ENCODE measurements at places on chromosomes 2 and 18. TPM values are rescaled to one million over a fixed set of nuclear protein-coding genes. Genes with fewer than 3 reads are reported as not detected.

The ARHGAP28 gene
- total RNA-seq = 42.6 TPM

The PPP1CB gene
- total RNA-seq = 161 TPM

The TP53I3 gene
- 16.9 TPM for total RNA-seq

The C18orf32 gene
- 66.1 TPM for total RNA-seq

The LBX2 gene
- total RNA-seq = not detected

The CNTNAP5 gene
- total RNA-seq = 63.2 TPM

The UGT1A3 gene
- total RNA-seq = not detected

The MALL gene
- 8.8 TPM for total RNA-seq

The ITGA4 gene
- 12.5 TPM for total RNA-seq

The NTSR2 gene
- total RNA-seq = 1.1 TPM

The FAM124B gene
- total RNA-seq = 17.2 TPM

The ARHGAP25 gene
- 6.5 TPM for total RNA-seq

The TMEM182 gene
- 4.0 TPM for total RNA-seq

The C1GALT1C1L gene
- 1.2 TPM for total RNA-seq

The SPP2 gene
- total RNA-seq = 0.22 TPM

The CFAP65 gene
- 4.8 TPM for total RNA-seq

The PTPRN gene
- 67.3 TPM for total RNA-seq

The ALPG gene
- total RNA-seq = not detected

The LDLRAD4 gene
- 67.7 TPM for total RNA-seq

The ASB3 gene
- 67.9 TPM for total RNA-seq

The SOWAHC gene
- 8.5 TPM for total RNA-seq

The ANO7 gene
- total RNA-seq = 0.89 TPM

The CRYGD gene
- 0.83 TPM for total RNA-seq

The LINC00305 gene
- total RNA-seq = 2.9 TPM

The TUBA4B gene
- total RNA-seq = 1.5 TPM

The DYNAP gene
- total RNA-seq = not detected

The CENPA gene
- total RNA-seq = 5.5 TPM

The GAL3ST2 gene
- 0.50 TPM for total RNA-seq

The TFCP2L1 gene
- total RNA-seq = 0.30 TPM

The HOXD13 gene
- not detected for total RNA-seq

The TSN gene
- 50.1 TPM for total RNA-seq

The TEX44 gene
- total RNA-seq = not detected

The CAPN10 gene
- total RNA-seq = 15.0 TPM

The SCYGR7 gene
- total RNA-seq = not detected

The ZC3H6 gene
- total RNA-seq = 14.8 TPM

The CD8A gene
- 1.4 TPM for total RNA-seq

The UXS1 gene
- total RNA-seq = 59.8 TPM

The ARHGEF4 gene
- total RNA-seq = 61.6 TPM

The TAF1B gene
- 43.5 TPM for total RNA-seq
